ENCODE measurements at places on chromosomes 7 and 10.

GRCh38 chr10:127756264-127756663 lies 19.3 kb downstream of the FOXI2 start:
- DNase-seq = no peak

- no peak for DNase-seq
These were observed 89.7 kb downstream of the NKX6-2 start for GRCh38 chr10:132696204-132696603.

- DNase-seq = no peak
These were observed 48.4 kb downstream of the FRMD4A start for GRCh38 chr10:14282276-14282675.

GRCh38 chr10:22620140-22620857 lies 94.1 kb downstream of the PIP4K2A start:
- DNase-seq = no peak

DNA sequence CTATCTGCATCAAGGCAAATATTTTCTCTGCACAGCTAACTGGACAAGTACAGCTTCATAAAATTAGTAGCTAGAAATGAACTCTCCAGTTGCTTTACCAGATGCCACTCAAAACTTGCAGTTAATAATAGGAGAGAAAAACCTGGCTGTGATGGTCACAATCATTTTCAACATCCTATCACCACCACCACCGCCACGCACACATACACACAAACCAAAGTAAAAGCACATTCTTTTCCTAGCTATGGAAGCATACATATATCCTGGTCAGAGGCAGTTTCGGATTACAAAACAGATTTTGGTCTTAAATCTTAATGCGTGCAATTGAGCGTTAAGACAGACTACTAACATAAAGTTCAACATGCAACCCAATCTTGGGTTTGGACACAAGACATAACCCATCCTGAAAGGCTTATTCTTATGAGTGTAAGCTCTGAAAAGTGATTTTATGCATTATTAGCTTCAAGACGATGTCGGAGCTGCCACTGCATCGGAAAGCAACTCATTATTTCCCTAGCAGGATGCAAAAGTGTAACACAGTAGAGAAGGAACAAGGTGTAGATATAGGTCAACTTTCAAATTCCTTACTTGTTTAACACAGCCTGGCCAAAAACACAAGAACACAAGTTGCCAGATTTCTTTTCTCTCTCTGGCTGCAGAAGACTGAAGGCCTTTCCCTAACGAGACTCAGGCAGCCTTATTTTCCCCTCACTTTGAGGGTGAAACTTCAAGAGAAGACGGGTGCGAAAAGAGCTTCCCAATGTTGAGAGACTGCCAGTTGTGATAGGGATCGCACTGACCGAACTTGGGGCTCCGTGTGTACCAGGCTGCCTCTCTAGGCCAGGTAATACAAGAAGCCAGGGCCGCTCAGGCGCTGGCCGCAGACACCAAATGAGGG lies 1.2 kb downstream of the CACUL1 start:
- DNase-seq = peak; percentile 39

DNA sequence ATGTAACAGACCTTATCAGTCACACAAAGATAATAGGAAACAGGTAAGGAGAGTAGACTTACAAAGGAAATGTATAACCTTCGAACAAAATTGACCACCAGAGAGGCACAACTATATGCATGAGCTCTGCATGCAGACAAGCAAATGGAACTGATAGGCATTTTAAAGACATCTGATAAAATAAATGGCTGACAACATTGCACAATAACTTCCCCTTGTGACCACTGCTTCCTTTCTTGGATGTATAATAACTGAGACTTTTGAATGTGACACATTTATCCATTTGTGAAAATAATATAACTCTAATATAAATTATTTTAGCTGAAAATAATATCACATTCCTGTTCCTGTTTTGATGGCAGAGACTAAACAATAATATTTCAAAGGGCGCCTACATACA lies 654.2 kb upstream of the STEAP1 start:
- DNase-seq = no peak

- no peak for DNase-seq
These were observed 1.6 kb upstream of the NPFFR1 start for GRCh38 chr10:70285476-70285831.

- DNase-seq = no peak
These were observed 349.1 kb downstream of the RPS24 start for GRCh38 chr10:78382772-78383171.

- DNase-seq = peak; percentile 64
These were observed 510 bp downstream of the ZSWIM8 start for GRCh38 chr10:73785721-73786511.

DNA sequence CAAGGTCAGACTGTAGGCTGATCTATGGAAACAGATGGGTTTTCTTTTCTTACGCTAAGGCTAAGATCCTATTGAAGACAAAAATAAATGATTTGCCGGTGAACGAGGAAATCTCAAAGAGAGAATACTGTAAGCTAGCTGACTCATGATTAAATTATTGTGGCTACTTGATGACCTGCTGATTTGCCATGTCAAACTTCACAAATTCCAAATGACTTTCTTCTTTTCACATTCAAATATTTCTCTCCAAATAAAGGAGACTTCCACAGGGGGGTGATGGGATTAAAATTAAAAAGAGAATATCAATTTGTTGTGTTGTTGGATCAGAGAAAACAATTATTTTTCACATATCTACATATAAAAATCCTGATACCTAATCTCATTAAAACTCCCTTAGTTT lies 860.6 kb upstream of the ZWINT start:
- DNase-seq = no peak

DNA sequence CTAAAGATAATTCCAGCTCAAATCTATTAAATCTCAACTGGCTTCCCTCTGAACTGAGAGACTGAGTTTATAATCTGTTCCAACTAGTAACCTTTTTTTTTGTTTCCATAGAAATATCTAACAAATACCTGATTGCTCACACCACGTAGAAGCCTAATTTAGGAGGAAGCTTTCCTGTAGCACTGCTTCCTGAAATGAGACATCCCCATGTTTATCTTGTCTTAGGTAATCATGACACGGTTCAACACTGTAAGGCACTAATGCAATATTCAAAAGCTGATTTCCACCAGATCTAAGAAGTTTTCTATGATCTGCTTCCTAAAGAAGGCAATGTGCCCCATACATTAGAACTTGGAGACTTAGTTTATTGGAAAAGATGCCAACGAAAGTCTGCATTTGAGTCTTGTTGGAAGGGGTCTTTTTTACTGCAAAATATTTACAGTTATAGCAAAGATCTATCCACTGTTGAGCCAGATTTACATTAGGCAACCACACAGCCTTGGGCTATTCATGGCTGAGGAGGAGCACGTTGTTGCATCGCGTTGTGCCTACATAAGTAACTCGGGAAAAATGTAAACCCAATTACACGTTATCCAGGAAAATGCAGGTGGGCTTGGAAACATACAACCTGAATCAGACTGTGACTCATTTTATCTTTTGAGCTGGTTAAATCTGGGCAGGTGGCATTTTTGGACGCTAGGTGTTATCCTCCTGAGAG lies 66.3 kb downstream of the VIPR2 start:
- DNase-seq = no peak

GRCh38 chr10:30755441-30755953 lies 125.9 kb upstream of the LYZL2 start:
- DNase-seq = no peak

DNA sequence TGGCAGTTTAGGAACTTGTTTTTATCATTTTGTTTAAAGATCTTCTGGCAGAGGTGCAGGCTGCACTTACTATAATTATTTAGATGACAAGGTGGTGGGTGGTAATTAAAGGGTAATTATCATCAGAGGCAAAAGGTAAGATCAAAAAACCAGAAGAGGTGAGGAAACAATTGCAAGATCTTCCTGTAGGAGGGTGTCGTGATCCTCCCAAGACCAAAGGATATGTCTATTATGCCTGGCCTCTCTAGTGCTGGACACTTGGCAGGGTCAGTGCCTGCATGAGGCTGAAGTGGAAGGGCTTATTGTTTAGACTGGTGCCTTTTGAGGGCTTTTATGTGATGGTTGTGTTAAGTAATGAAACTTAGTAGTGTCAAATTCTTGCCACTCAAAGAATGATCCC lies 1.8 kb upstream of the WAPL start:
- no peak for DNase-seq

GRCh38 chr7:95365151-95365550 lies 31.0 kb downstream of the PON3 start:
- no peak for DNase-seq

GRCh38 chr7:115014794-115015193 lies 92.9 kb downstream of the MDFIC start:
- DNase-seq = no peak

GRCh38 chr10:86825366-86825765 lies 68.9 kb downstream of the BMPR1A start:
- no peak for DNase-seq

DNA sequence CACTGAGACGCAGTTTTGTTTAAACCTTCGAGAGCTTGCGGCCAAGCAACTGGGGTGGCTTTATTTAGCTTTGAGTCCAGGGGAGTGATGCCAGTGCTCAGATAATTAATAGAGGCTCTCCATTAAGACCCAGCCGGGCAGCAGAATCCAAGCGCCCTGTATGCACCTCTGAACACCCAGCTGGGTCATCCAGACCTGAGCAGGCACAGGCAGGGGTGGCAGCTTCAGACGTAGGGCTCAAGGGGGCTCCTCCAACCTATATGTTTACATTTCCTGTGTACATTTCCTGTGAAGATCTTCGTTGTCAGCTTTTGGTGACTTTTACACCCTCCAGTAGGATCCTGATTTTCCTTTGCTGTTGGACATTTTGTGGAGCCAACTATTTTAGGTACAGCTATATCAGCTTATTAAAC lies 719.5 kb downstream of the LRMDA start:
- DNase-seq = no peak

DNA sequence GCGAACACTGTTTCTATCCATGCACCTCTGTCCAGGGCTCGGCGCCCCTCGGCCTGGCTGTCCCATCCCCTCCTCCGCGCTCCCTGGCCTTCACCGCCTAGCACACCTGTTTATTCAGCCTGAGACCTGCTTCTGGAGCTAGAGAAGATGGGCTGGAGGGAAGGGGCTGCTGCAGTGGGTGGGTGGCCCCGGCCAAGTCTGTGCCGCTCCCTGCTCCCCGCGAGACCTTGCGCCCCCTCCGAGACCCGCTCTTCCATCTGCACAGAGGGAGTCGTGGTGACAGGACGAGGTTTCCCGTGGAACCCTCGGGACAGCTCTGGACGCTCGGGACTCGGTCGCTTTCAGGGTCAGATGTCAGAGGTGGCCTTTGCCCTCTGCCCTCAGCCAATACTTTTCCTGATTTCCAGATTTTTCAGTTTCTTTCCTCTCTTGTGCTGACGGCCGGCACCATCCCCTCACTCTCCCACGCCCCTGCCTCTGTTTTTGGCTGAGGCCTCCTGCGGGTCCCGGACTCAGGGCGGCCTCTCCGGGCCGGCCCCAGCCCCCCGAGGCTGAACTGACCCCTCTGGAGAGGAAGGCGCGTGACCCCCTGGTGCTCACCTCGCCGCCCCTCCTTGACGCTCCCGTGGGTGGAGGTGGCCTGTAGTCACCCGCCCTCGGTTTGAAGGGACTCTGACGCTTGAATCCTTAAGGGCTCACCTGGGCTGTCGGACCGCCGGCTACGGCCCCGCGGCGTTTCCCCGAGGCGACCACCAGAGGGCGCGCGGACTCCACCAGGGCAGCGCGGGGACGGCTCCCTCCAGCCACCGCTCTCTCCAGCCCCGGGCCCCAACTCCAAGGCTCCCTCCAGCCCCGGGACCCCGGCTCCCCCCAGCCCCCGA lies 15.6 kb downstream of the SHH start:
- peak; percentile 49 for DNase-seq

GRCh38 chr10:82397854-82398253 lies 522.9 kb downstream of the NRG3 start:
- DNase-seq = no peak

DNA sequence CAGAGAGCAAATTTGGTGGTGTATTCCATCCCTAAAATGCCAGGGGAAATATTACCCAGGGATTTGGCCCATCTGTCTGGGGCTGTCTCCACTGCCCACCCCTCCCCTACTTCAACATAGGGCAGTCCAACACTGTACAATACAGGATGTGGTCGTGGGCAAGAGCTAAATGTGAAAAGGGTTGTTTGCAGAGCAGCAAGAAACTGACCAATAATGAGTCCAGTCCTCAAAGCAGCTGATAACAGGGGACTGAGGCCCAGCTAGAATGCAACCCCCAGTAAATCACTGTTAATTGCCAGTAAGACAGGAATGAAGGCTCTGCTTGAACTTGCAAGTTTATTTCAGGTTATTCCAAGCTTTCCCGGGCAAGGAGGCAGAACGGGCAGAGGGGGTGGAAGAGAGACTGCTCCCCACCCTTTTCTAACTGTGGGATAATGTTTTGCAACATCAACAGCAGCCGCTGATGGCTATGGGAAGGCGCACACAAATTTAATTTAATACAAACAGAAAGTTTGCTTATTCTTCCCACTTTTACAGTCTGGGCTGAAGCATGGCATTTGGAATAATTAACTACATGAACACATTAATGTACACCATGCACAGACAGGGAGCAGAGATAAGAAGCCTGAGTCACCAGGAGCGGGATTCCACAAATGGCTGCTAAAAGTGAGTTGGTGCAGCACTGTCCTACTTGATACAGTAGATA lies 36.8 kb downstream of the AFAP1L2 start:
- DNase-seq = no peak

DNA sequence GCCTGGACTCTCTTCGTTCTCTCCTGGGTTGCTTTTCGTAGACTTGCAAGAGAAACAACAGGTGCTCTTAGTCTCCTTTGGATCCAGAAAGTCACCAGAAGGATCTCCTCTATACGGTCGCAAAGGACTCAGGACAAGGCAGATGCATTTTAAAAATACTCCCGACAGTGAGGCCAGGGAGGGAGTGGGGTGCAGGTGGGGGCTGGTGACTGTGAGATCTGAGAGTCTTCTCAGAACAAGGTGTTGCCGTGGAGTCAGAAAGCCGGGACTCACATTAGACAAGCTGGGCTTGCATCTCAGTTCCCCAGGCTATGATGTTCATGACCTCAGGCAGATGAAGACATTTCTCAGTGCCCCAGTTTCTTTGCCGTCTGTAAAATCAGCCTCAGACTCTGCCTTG lies 507.2 kb downstream of the TCERG1L start:
- DNase-seq = no peak

DNA sequence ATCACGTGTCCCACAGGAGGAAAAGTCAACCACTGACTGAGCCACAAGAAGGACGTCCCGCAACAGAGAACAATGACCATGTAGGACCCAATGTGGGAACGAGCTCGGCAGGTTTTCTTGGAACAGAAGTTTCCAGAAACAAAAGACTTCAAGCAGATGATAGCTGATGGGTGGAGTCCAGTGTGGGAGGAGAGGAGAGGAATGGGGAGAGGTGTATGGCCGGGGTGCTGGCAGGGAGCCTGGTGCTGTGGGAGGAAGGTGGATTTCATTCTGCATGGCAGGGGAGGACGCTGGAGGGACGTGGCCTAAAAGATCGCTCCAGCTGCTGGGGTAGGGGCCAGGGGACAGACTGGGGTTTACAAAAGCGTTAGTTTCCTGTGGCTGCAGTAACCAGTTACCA lies 48.5 kb upstream of the LMTK2 start:
- no peak for DNase-seq

Measured in CD4-positive, alpha-beta T cell treated with Interleukin-21 for 1 hour (primary cell).